ENCODE measurements at places on chromosomes 2 and 18.
A peak's percentile ranks its signal among the peaks of the same experiment; 100 is the strongest.

DNA sequence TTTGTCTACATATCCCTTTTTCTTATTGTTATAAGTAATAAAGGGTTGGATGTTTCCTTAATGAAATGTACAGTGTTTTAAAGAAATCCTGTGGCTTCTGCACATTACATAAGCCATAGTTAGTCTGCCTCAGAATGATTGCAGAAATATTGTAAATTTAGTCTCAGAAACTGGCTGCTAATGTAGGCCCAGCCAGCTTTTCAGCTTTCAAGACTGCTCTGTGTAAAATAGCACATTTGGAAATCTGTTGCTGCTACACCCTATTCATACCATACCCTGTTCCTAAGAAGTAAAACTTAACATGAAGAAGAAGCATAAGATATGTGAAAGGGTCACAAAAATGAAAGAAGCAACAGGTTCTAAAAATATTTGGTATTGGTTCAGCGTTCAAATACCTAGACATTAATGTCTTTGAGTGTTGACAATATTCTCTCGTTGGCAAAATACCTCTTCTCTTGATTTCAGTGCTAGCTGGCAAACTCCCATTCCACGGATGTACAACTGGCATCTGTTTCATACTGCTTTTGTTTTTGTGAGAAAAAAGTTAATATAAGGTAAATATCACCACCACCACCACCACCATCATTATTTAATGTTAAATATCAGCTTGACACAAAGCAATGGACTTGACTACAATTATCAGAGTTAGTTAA, 19.2 kb upstream of the NCKAP1 start:
- DNase-seq = no peak

GRCh38 chr2:226963528-226963927, 127.7 kb downstream of the RHBDD1 start:
- DNase-seq = no peak

DNA sequence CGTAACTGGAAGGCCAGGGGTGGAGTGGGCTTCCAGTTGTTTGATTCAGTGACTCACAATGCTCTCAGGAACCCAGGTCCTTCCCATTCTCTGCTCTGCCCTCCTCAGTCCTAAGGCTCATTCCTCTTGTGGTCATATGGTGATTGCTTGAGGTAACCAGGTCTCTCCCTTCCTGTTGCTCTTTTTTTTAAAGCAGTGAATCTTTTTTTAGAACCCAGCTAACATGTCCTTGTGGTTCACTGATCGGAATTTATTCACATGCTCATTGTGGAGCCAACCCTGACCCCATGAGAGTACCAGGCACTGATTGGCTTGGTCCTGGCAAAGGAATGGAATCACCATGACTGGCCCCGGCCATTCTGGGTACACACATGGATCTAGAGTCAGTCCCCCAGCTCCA, 7.4 kb downstream of the THNSL2 start:
- DNase-seq = no peak

DNA sequence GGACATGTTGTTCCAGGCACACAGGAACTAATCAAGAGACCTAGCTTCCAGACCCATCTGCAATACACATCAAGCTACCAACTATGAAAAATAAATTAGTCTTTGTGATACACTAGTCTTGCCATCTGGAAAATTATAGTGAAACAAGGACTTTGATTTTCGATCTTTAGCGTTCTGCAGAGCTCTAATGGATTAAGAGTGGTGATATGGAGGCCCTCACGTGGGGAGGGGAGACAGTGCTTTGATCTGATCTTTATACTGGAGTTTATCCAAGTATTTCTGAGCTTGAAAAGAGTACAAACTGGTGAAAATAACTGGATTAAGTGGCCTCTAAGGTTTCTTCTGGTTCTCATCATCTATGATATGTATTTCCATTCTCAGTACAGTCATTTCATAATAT, 273.4 kb upstream of the CDH7 start:
- no peak for DNase-seq

DNA sequence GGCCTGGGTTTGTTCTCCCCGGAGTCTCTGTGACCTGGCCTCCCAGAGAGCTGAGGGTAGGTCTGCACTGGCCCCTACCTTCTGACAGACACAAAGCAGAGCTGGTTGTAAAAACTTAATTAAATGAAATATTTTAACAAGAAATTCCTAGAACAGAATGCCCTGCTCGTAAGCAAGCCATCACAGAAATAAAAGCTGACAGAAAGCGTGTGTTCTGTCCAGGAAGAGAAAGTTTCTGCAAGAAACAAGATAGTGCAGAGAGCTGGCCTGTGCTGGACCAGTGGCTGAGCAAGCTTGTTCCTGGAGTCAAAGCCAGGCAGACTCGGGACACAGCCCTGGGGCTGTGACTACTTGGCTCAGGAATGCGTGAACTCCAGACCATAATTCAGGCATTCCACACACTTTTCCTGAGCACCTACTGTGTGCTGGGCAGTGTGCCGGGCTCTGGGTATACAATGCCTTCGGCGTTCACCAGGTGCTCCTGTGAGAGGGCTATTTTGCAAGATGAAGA, 51.6 kb downstream of the APOB start:
- DNase-seq = no peak

DNA sequence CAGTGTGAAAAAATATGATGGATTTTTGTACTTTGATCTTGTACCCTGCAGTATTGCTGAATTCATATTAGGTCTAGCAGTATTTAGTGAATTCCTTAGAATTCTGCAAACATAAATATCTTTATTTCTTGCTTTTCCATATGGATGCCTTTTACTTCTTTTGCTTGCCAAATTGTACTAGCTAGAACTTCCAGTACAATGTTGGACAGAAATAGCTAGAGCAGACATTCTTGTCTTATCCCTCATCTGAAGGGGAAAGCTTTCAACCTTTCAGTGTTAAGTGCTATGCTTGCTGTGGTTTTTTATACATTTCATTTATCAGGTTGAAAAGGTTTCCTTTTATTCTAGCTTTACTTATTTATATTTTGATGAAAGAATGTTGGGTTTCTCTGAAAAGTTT, 1321.9 kb upstream of the CHAC2 start:
- DNase-seq = no peak

GRCh38 chr2:197345846-197346370, 35.3 kb upstream of the ANKRD44 start:
- no peak for DNase-seq

DNA sequence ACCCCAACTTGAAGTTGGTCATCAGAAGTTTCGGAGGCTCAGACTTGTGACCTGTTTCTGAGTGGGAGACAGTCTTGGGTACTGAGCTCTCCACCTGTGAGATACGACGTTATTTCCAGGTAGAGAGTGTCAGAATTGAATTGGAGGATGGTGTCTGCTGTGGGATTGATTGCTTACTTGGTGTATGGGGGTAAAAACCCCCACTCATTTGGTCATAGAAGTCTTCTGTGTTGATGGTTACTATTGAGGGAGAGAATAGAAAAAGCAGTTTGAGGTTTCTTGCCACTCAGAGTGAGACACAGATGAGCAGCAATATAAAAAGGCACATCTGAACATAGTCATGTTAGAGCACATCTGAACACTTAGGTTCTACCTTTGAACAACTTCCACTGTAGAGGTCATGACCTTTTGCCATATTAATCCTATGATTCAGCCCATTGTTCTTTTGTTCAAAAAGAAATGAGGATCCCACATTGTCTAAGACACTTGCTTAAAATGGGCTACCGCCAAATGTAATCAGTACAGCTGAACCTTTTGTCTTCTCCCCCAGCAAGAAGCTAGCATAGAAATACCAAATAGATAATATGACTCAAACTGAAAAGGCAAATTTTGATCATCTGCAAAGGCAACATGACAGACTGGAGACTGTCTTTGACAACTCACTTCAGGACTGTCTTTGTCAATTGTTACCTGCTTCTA, 73.3 kb downstream of the NAB1 start:
- no peak for DNase-seq

- no peak for DNase-seq
Observed at GRCh38 chr2:14023558-14023957, 609.0 kb upstream of the LRATD1 start.

DNA sequence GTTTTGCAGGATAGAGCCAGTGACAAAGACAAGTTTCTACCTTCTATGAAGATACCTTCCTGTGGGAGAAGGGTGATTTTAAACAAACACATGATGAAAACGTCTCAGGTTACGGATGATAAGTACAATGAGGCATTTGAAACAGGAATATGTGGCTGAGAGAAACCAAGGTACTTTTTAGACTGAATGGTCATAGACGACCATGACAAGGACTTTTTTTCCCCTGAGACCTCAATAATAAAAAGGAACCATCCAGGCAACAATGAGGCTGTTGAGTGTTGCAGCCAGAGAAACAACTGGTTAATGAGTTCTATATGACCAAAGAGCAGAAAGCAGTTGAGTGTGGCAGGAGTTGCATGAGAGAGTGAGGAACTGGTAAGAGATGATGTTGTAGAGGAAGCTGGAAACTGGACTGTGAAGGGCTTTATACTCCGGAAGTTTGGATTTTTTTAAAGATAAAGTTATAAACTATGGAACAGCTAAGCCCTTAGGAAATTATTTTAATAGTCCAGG, 306.1 kb upstream of the CYRIA start:
- no peak for DNase-seq

GRCh38 chr2:30310955-30311354, 79.6 kb downstream of the LBH start:
- DNase-seq = no peak

DNA sequence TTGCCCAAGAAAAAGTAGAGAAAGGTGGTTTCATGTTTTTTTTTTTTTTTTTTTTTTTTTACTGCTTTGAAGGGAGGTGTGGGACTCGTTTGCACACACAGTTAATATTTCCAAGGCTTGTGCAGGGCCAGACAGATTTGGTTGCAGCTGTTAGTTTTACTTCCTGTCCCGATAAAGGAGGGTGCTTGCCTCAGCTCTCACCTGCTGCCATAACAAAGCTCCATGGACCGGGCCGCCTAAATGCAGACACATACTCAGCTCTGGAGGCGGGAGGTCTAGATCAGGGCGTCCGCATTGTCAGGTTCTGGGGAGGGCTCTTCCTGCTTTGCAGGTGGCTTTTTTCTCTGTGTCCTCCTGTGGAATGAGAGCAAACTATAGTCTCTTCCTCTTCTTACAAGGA, 69.9 kb downstream of the ODC1 start:
- DNase-seq = no peak

DNA sequence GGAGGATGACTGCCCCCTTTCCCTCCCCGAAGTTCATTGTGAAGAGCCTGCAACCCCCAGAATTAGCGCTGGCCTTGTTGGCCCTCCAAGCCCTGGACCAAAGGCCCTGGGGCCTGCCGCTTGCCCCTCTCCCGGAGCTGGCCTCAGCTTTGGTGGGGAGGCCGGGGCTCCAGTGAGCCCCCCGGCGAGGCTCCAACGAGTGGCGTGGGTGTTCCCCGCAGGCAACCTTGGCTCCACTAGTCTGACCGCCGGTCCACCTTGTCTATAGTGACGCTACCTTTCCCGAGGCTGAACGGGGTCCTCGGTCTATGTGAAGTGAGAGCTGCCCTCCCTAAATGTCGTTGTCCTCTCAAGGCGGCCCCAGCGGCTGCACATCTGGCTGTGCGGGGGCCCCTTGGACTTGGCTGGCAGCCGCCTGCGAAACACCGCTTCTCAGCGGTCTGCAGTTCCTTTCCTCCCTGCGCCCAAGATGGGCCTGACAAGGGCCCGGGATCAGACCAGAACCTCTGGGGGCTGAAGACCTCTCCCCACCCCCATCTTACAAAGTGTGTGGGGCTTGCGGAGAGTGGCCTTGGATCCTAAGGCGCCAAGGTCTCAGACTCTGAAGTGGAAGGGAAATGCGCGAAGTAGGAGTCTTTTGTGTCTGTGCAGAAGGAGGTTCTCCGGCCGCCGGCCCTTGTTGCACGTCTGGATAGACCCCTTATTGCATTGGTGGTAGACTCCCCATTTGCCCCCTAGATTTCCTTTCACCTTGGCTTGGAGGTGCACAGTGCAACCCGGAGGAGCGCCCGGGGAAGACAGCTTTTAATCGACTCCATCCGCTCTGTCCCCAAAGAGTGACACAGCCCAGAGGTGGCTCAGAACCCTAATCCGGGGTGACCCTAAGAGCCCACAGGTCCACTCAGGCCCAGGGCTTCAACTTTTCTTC, 3.9 kb upstream of the HOXD10 start:
- DNase-seq = peak; percentile 14

DNA sequence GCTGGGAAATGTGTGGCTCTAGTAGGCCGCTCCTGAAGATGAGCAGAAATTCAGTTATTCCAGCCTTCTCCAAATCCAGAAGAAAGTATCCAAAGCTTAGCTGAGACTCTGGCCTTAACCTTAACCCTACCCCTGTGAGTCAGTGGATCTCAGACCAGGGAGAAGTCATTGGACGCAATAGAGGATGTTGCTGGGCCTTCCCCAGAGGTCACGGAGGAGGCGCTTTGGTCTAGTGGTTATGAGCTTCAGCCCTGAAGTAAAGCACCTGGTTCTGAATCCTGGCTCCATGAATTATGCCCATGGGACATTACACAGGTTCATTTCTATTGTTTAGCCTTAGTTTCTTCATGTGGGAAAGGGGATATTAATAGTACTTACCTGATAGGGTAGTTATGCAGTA, 24.0 kb downstream of the PKDCC start:
- DNase-seq = no peak

- no peak for DNase-seq
Observed at GRCh38 chr2:85231952-85232351, 95.8 kb downstream of the TGOLN2 start.

- DNase-seq = no peak
Observed at GRCh38 chr2:114368705-114369104, 73.7 kb upstream of the DPP10 start.

GRCh38 chr18:35491700-35492077, 6.1 kb downstream of the INO80C start:
- no peak for DNase-seq

- no peak for DNase-seq
Observed at GRCh38 chr2:26394694-26395093, 7.0 kb upstream of the DRC1 start.

GRCh38 chr2:213566846-213567245, 282.6 kb downstream of the SPAG16 start:
- no peak for DNase-seq

DNA sequence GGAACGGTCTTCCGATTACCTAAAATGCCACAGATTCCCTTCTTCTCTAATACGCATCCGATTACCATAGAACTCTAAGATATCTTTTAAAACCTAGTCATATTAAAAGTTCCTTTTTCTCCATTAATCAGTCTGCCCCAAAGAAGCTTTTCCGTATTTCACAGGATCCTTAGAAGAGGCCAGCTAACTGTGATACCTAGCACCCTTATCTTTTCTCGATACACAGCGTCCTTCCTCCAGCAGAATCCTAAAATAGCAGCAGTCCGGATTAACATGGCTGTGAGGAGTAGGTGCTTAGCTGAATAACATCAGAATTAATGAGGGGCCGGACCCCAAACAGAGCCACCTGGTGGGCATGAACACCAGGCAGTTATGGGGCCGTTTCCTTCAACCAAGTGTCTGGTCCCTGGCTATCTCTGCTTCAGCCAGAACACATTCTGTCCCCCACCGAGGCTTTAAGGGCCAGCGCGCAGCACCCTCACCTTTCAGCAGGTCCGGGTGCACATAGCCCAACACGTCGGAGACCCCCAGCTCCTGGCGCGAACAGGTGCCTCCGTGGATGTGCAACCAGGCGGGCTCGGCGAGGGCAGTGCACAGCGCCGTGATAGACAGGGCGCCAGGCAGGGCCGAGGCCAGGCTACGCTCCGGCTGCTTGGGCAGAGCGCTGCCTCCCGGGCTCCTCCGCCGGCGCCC, 995 bp downstream of the TMEM127 start:
- peak; percentile 42 for DNase-seq

Data from ovary (tissue), 10 donors.